ENCODE measurements at places on chromosomes 7 and 10.

DNA sequence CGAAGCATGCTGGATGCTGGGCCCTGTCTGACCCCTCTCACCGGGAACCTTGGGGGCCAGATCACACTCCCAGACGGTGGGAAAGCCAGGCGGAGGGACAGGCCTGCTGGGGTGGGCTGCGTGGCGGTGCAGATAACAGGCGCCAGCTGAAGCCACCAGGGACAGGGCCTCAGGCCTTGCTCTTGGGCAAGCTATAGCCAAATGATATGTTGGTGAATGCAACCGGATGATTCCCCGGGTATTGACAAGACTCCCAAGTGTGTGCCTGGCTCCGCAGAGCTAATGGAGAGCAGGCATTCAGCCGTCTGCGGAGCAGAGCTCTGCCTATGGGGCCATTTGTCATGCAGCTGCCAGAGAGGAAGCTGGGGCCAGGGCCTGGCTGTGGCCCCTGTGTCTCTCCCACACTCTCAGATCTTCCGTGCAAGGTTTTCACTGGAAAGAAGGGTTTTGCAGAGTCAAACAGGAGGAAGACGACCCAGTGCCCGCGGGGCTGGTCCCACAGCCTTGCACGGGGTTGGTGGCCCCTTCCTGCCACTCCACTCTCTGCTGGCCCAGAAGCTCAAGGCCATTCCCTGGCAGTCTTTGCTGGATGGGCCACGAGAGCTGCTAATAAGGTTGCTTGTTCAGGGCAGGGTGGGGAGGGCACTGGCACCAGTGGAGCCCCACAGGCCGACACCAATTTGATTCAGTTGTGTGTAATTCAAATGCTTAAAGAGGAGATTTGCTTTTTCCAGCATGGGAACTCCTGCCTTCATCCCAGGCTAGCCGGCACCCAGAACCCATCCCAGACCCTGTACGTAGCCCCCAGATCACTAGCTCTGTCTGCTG, 91.8 kb downstream of the PRKAG2 start:
- H3K27ac ChIP-seq, result no peak overlapping the region
- H3K4me3 ChIP-seq, result no peak overlapping the region
- H3K27me3 ChIP-seq, result no peaks in the 10 kb centered on the region
- H3K4me1 ChIP-seq, result peaks cover 10% of the 10 kb centered on the region

GRCh38 chr10:65786279-65786678, 1139.6 kb upstream of the LRRTM3 start:
- no peaks in the 10 kb centered on the region for H3K36me3 ChIP-seq
- DNase-seq, result no peak
- no peaks in the 10 kb centered on the region for H3K4me1 ChIP-seq
- H3K27ac ChIP-seq, result no peak overlapping the region

DNA sequence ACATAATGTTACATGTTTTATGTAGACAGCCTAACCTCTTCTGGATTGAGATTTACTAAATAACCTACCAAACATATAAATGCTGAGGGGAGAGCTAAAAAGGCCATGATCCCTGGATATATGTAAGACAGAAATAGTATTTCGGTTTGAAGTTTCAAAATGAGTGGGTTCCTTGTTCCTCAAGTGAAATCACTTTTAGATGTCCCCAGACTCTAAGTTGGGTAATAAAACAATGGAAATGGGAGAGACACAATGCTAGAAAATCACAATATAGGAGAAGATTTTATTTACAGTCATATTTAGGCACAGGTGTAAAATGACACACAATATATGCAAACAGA, 56.5 kb downstream of the SHTN1 start:
- no peaks in the 10 kb centered on the region for H3K27me3 ChIP-seq
- H3K4me1 ChIP-seq, result peaks cover 9% of the 10 kb centered on the region
- no peak overlapping the region for H3K4me3 ChIP-seq
- H3K36me3 ChIP-seq, result peaks cover 8% of the 10 kb centered on the region
- H3K27ac ChIP-seq, result no peak overlapping the region

- no peak overlapping the region for H3K4me3 ChIP-seq
- no peak overlapping the region for H3K27ac ChIP-seq
- no peaks in the 10 kb centered on the region for H3K4me1 ChIP-seq
- H3K36me3 ChIP-seq, result no peaks in the 10 kb centered on the region
- no peaks in the 10 kb centered on the region for H3K27me3 ChIP-seq
Observed at GRCh38 chr10:6027929-6028328, 34.2 kb downstream of the IL2RA start.

DNA sequence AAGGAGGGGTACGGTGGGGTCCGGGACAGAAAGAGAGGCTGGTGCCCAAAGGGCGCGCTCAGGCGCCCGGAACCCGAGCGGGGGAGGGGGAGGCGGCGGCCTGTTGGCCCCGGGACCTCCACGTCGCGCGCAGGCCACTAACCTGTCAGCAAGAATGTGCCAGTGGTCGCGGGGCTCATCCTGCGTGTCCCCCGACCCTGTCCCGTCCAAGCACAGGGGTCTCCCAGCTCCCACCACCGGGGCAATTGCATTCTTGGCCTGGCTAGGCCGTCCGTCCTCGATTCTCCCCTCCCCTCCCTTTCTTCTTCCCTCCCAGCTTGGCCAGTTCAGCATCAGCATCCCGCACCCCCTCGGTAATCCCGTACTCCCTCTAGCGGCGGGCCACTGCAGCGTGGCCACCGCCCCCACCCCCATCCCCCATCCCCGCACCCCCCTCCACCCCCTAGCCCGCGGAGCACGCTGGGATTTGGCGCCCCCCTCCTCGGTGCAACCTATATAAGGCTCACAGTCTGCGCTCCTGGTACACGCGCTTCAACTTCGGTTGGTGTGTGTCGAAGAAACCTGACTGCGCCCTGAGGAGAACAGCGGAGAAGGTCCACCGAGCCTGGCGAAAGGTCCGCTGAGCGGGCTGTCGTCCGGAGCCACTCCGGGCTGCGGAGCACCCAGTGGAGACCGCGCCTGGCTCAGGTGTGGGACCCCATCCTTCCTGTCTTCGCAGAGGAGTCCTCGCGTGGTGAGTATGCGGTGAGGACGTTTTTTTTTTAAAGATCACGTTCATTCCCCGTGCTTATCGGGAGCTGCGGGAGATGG, at the start of gene SGCE:
Gene SGCE, minus strand, starts transcription at position 286 of the 810 bp plus-strand sequence. Its CDS starts 35 bp downstream, at position 251.
- peaks cover 32% of the 10 kb centered on the region for H3K27me3 ChIP-seq
- DNase-seq, result peak; percentile 68
- peak within 1 kb of the TSS; percentile 76 for H3K27ac ChIP-seq

DNA sequence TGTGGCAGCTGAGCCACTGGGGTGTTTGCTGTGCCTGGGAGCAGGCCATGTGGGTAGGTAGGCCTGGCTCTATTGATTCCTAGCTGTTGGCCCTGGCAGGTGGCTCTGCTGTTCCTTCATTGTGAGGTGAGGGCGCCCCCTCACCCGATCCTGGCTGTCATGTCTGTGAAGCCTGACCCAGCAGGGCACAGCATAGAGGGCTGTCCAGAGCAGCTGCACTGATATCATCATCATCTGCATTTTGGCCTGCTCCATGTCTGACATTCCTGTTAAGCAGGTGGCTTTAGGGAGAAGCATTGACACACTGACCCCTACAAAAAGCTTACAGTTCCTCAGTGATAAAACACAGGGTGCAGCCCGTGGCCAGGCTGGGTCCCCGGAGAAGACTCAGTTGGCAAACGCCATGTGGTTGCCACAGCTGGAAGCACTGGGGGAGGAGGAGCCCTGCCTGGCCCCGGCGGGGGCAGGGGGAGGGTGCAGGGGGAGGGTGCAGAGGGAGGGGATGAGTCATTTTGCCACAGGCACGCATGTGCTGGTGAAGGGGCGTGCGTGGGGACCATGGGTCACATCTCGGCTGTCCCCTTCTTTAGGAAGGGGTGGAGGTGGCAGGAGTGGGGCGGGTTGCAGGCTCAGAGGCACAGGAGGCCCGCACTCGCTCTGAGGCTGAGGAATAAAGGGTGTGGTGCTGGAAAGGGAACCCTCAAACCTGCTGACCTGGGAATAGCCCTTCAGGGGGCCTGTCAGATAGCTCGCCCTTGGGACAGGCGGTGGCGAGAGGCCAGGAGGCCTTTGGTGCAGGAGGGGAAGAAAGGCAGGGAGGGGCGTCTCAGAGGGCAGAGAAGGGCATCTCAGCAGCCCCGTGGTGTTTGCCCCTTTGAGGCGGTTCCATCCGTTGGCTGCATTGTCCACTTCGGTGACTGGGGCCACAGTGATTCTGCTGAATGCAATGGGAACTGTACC, 31.6 kb downstream of the IKZF1 start:
- H3K4me1 ChIP-seq, result no peaks in the 10 kb centered on the region
- no peak overlapping the region for H3K27ac ChIP-seq
- H3K36me3 ChIP-seq, result no peaks in the 10 kb centered on the region
- DNase-seq, result no peak

GRCh38 chr10:108849688-108850087, 1073.6 kb downstream of the XPNPEP1 start:
- H3K27me3 ChIP-seq, result no peaks in the 10 kb centered on the region
- no peak overlapping the region for H3K27ac ChIP-seq
- DNase-seq, result no peak
- H3K4me3 ChIP-seq, result no peak overlapping the region
- no peaks in the 10 kb centered on the region for H3K36me3 ChIP-seq
- no peaks in the 10 kb centered on the region for H3K4me1 ChIP-seq

GRCh38 chr10:61112771-61113170, 168.8 kb upstream of the RHOBTB1 start:
- no peaks in the 10 kb centered on the region for H3K4me1 ChIP-seq
- no peaks in the 10 kb centered on the region for H3K36me3 ChIP-seq
- H3K4me3 ChIP-seq, result no peak overlapping the region
- no peak for DNase-seq
- H3K27ac ChIP-seq, result no peak overlapping the region

DNA sequence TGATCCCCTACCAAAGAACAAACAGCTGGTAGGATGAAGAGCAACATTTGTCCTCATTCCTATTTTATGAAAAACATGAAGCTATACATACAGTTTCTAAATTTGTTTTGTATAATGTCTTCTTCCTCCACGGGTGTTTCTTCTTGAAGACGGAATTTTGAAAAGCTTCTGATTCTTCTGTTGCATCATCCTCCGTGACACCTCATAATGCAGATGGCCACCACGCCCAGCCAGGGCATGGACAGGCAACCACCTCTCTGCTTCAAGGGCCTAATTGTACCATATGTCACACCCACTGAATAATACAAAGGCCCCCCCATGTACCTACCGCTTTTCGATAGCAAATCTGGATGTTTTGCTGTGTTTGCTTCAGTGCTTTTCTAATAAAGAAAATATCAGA, at the start of gene SUN3:
Gene SUN3, minus strand, starts transcription at position 170 of the 400 bp plus-strand sequence. Its CDS starts 169 bp downstream, at position 1.
- no peaks in the 10 kb centered on the region for H3K36me3 ChIP-seq
- peaks cover 33% of the 10 kb centered on the region for H3K27me3 ChIP-seq
- DNase-seq, result no peak

DNA sequence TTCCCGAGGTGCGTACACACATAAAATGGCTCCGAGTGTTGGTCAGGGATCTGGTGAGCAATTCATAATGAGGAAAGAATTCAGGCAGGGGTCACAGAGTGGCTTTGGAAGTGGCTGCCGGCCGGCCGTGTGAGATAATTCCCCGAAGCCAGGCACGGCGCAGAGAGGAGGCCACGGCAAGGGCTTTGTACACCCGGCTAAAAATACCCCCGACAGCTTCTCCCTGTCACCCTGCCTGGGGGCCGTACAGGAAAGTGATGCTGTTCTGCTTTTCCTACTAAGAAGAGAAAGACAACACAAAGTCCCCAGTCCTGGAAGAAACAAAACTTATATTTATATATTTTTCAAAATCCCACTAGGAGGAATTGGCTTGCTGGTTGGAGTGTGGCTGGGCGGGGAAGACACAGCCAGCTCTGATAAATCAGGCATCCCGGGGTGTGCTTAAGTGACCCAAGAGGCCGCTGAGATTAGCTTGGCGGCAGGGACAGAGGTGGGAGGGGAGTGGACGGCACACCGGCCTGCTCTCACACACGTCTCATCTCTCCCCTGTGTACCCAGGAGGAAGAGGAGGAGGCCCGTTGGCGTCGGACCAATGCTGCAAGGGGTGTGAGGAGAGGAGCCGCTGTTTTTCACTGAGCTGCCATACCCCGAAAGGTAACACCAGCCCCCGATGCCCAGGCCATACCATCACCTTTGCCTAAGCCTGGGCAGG, 70.5 kb downstream of the ZMIZ1 start:
- DNase-seq, result peak; percentile 78
- H3K36me3 ChIP-seq, result peaks cover 33% of the 10 kb centered on the region
- peak overlapping the region; percentile 99 for H3K27ac ChIP-seq

DNA sequence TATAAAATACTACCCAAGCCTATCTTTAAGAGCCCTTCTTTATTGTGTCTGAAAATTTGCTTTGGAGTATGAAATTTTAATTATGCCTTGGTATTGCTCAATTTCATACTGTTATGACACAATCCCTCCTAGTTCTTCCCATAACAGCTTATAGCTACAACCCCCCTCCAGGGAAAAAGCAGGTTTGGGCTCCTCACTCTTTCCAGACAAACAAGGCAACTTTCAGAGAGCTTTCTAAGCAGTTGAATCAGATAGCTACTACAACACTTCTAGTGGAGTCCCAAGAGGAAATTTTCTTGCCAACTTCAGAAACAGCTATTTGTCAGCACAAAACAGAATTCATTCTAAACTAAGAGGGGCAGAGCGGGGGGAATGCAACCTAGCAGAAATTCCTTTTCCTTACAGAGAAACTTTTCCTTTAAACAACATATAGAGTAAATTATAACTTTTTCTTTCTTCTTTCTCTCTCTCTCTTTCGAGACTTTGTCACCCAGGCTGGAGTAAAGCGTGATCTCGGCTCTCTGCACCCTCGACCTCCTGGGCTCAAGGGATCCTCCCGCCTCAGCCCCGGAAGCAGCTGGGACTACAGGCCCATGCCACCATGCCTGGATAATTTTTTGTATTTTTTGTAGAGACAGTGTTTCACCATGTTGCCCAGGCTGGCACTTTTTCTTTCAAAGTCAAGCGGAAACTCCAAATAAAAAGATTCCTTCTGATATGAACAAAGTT, 26.0 kb upstream of the JMJD1C start:
- H3K27me3 ChIP-seq, result no peaks in the 10 kb centered on the region
- peaks cover 47% of the 10 kb centered on the region for H3K4me1 ChIP-seq
- H3K36me3 ChIP-seq, result no peaks in the 10 kb centered on the region
- DNase-seq, result no peak
- peak overlapping the region; percentile 29 for H3K4me3 ChIP-seq

GRCh38 chr10:95907456-95908253, at the start of gene CC2D2B:
CC2D2B (plus strand) TSS chr10:95907975; CDS start chr10:95911324, 3,349 bp downstream.
- H3K27me3 ChIP-seq, result no peaks in the 10 kb centered on the region
- H3K36me3 ChIP-seq, result peaks cover 10% of the 10 kb centered on the region
- peak; percentile 83 for DNase-seq
- peaks cover 17% of the 10 kb centered on the region for H3K4me1 ChIP-seq
- peak within 1 kb of the TSS; percentile 82 for H3K4me3 ChIP-seq

DNA sequence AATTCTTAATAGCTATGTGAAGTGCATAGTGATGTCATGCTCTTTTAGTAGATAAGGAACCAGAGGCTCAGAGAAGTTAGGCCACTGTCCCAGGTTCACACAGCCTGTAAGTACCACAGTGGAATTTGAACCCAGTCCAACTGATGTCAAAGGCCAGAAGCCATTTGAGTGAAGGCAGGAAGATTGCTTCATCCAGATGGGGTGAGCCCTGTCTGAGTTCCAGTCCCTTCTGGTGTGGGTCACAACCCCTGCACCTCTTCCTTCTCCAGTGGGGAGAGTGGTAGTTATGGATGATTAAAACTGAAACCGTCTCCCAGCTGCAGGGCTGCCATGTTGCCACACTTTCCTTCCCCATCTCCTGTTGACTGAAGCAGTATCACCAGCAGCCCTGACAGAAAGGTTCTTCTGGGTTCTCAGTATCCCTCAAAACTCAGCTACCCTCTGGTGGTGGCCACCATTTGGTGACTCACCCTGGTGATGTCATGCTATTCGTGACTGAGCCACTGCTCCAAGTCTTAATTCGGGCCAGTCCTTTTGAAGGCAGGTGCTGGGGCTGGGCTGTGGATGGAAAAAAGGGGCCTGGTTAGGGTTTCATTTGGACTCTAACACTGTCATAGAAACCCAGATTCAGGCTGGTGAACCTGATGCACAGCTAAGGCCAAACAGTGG, 1.5 kb upstream of the C10orf95 start:
- DNase-seq, result no peak
- no peaks in the 10 kb centered on the region for H3K27me3 ChIP-seq
- H3K4me3 ChIP-seq, result no peak overlapping the region
- peaks cover 28% of the 10 kb centered on the region for H3K4me1 ChIP-seq

All from left ventricle myocardium inferior (tissue), 1 donor.